ENCODE measurements at places on chromosomes 13 and 19.

DNA sequence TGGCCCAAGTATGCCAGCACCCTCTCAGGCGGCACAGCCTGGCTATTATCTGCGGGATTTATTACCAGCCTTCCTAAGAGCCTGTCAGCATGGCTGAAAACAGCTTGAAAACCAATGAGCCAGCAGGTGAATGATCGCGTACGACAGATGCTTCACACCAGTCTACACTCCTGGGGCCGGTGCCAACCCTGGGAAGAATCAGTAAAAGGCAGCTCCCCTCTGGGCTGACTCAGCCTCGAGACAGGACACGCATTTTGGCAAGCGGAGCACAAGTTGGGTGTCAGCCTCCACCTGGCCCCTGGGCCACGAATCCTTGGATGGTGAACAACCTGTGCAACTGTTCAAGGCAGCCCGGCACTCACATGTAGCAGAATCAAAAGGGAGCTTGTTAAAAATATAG, 15.6 kb downstream of the EMP3 start:
- no peak for DNase-seq

DNA sequence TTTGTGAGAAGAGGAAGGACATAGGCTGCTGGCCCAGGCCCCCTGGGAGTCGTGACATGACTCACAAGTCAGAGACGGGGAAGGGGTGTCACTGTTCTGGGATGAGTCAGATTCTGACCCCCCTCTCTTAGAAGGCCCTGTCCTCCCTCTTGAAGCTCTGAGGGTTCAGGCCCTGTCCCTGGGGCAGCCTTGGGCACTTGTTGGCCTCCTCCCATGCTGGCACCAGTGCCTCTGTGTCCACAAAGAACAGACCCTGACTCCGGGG, 2.7 kb upstream of the CEACAM7 start:
- DNase-seq = no peak

DNA sequence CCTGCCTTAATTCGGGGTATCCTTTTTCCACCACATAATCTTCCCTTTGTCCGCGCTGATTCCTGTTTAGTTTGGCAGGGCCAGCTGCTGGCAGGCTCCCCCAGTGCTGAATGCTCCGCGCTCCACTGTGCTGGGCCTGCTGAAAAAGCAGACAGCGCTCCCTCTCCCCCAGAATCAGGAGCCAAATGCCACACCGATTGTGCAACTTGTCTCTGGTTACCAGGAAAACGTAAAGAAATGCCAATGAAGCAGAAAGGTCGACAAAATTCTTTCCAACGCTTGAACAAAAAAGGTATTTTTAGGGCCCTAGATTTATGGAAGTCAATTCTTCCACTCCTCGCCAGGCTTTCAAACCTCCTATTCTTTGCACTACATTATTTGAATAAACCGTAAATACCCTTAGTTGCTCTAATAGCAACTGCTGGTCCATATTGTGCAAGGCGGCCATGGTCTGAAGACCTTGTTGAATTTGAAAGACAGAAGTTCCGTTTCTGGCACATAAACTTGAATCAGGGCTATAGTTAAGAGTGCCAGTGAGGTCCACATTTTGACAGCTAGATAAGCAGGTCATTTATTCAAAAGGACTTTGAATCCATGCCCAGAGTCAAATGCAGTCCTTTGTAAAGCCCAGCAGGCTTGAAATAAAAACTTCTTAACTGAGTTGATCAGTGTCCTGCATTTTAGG, 206.7 kb upstream of the RFC3 start:
- no peak for DNase-seq

DNA sequence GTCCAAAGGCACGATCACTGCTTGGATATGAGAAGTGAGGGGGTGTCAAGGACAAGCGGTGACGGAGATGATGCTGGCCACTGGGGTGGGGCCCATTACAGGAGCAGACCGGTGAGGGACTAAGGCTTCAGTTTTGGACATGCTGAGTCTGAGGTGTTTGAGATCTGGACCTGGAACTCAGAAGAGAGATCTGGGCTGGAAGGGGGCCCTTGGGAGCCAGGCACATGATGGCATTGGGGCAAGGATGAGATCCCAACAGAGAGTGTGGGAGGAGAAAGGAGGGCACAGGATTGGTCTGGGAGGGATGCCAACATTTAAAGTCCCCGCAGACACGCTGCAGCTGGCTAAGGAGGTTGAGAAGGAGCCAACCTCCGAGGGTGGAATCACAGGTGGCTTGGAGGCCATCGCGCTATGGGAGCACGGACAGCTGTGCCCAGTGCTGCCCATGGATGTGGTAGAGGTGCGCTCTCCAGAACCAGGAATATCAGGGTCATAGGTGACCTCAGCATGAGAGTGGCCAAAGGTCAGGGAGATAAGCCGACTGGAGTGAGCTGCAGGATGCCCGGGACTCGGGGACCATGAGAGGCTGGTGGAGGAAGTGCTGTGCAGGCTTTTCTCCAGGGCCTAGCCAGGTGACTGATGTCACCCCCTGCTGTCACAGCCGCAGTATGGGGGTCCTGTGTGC, 21.8 kb downstream of the DHRS12 start:
- DNase-seq = no peak

- no peak for DNase-seq
Measured at GRCh38 chr19:41386442-41386841, 10.1 kb downstream of the TMEM91 start.

GRCh38 chr13:102873653-102874052, 27.8 kb downstream of the ERCC5 start:
- DNase-seq = no peak

DNA sequence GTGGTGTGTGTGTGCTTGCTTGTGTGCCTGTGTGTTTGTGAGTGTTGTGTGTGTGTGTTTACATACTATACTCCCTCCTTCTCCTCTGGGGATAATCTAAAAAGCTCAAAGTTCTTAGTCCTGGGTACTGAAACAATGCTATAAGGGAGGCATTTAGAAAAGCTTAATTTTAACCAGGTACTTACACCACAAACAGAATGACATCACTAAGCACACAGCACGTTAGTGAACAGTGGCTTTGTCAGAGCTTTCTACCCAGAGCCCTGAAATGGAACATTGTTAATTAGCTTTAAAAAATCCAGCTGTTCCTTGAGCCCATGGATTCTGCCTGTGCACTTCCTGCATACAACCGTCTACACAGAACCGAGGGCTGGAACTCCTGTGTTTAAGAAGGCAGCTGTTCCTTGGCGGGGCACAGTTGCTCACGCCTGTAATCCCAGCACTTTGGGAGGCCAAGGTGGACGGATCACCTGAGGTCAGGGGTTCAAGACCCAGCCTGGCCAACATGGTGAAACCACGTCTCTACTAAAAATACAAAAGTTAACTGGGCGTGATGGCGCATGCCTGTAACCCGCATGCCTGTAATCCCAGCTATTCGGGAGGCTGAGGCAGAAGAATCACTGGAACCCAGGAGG, 69.6 kb upstream of the RNF113B start:
- DNase-seq = no peak

DNA sequence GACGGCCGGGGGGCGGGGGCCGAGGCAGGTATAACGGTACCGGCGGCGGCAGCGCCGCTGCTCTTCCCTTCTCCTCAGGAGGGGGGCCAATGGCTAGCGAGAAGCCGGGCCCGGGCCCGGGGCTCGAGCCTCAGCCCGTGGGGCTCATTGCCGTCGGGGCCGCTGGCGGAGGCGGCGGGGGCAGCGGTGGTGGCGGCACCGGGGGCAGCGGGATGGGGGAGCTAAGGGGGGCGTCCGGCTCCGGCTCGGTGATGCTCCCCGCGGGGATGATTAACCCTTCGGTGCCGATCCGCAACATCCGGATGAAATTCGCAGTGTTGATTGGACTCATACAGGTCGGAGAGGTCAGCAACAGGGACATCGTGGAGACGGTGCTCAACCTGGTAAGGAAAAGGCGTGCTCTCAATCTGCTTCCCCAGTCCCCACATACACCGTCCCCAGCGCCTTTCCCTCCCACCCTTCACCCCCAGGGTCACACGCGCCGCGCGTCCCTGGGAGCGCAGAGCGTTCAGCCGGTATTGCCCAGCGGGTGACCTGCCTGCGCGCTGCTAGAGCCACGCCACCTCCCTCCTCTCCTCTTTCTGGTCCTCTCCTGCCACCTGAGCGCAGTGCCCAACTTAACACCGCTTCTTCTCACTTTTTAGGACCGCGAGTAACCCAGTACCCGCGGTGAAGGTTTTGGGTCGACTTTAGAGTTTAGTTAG, 814 bp downstream of the NBEA start:
- no peak for DNase-seq

GRCh38 chr13:22276616-22277015, 605.7 kb downstream of the FGF9 start:
- no peak for DNase-seq

DNA sequence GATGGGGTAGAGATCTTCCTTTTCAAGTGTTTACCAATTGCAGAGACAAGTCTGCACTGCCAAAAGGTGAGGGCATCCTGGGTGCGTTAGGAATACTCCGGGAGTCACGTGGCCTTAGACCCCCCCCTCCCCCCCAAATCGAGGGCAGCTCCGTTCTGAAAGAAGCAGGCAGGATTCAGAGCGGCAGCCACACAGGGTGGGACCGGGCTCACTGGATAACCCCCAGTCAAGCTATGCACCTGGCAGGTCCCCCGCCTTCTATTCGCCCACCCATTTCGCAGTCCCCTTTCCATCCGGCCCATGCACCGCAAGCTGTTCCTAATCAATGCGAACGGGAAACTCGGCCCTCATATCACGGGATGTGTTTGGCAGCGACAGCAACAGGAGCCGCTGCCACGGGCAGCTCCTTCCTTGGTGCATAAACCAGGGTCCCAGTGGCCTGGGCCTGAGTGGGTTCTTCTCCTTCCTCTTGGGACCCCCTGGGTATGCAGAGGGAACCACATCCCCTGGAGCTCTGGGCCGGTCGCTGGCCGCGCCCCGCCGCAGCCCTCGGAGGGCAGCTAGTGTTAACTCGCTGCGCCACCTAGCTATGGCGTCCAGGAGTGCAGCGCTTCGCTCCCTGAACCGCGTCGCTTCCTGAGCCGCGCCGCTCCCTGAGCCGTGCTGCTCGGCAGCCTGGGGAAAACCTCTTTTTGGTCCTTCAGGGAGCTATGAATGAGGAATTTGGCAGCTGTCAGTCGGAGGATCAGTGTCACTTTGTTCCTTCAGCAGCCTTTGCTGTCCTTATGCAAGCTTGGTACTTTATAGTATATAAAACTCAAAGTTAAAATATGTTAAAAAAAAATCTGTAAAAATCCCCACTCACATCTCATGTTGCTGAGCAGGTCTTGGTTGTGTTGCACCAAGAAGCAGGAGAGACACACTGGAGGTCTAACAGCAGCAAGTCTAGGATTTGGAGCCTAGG, 41.4 kb downstream of the LYL1 start:
- DNase-seq = peak; percentile 59

DNA sequence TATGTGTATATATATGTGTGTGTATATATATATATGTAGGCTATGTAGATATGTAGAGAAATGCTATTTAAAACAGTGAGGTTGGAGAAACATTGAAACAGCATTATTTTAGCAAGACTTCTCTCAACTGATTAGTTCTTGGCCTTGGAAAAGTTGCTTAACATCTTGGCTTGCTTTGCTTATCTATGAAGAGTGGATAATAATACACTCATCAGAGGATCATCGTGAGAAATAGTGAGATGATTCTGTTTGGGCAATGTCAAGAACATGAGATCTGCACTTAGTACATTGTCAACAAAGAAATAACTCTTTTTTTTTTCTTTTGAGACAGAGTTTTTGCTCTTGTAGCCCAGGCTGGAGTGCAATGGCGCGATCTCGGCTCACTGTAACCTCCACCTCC, 128.3 kb downstream of the KLF5 start:
- no peak for DNase-seq

- no peak for DNase-seq
Measured at GRCh38 chr19:5913739-5914357, at the start of gene CAPS. CAPS (plus strand) TSS chr19:5914254; CDS start chr19:5914407, 153 bp downstream.

DNA sequence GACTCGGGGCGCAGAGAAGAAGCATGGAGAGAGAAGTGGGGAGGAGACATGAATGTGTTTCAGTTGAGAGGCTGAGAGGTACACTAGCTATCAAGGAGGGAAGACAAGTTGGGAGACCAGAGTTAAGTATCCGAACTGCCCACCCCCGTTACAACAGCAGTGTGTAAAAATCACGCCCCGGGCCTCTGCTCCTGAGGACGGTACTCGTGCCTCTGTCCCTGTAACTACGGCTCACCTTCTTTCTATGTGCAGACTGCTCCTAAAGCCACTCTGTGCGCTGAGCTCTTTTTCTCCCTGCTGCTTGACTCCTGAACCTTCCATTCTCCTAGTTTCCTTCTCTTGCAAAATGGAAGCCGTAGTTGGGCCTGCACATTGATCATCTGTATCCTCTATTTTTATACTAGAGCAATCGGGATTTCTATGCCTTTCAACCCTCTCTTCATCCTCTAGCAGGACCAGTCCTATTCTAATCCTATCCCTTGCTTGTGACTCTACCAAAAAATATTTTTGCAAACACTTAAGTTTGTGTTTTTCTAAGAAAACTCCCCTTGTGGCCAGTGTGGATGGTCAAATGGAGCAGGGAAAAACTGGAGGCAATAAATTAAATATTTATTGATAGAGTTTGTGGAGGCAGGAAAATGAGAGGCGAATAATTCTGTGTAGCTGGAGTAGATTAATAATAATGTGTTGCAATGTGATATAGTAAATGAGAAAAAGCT, 569 bp downstream of the POLR1D start:
- DNase-seq = no peak

- no peak for DNase-seq
Measured at GRCh38 chr19:33389421-33390100, 16.1 kb downstream of the CEBPG start.

GRCh38 chr13:65597839-65598818, 1632.0 kb downstream of the PCDH9 start:
- DNase-seq = no peak

DNA sequence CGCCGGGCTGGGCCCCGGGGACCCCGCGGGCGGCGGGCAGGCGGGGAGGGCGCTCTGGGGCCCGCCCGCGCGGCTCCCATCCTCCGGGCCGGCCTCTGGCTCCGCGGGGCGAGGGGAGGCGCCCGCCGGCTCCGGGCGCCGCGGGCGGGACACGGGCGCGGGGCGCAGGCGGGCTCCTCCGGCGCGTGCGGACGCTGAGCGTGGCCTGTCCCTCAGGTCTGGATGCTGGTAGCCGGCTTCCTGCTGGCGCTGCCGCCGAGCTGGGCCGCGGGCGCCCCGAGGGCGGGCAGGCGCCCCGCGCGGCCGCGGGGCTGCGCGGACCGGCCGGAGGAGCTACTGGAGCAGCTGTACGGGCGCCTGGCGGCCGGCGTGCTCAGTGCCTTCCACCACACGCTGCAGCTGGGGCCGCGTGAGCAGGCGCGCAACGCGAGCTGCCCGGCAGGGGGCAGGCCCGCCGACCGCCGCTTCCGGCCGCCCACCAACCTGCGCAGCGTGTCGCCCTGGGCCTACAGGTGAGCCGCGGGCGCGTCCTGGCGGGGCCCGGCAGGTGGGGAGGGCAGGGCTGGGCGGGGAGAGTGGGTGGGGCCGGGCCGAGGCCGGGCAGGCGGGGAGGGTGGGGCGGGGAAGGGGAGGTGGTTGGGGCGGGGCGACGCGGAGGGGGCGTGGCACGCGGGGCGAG, 420 bp downstream of the IL17D start:
- peak; percentile 40 for DNase-seq

Measured in stimulated activated CD8-positive, alpha-beta memory T cell treated with anti-CD3 and anti-CD28 coated beads, Interleukin-7, amount 100 ng/mL, for 1 hour (primary cell).